ENCODE measurements at places on chromosomes 5 and 9.

GRCh38 chr9:75683591-75683990, 206.9 kb upstream of the PCSK5 start:
- no peak for DNase-seq

DNA sequence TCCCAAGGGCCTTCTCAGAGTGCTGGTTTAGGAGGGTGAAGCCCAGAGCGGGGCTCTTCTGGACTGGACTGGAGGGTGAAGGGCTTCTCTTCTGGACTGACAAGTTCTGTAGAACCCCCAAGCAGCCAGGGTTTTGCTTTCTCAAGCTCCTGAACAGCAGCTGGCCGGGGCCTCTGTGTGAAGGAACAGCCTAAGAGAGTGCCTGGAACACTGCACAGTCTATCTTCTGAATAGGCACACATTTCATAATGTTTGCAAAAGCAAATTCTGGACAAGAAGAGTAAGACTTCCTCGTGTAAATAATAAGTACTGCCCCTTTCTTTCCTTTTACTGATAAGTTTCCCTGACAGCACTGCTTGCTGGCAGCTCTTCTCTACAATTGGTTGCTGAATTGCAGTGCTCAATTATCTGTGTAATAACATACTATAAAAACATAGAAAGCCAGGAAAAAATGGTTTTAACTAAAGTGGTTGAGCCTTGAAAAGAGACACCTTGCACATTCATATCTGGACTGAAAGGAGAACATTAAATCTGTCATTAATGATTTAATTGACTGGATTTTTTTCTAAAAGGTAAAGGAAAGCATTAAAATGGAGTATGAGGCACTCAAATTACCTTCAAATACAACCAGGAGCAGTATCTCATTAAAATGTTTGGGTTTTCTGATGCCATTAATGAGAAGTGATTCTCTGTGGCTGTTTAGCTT, 20.5 kb downstream of the MAST4 start:
- no peak for DNase-seq

GRCh38 chr9:74838351-74838750, 49.4 kb downstream of the TRPM6 start:
- no peak for DNase-seq

DNA sequence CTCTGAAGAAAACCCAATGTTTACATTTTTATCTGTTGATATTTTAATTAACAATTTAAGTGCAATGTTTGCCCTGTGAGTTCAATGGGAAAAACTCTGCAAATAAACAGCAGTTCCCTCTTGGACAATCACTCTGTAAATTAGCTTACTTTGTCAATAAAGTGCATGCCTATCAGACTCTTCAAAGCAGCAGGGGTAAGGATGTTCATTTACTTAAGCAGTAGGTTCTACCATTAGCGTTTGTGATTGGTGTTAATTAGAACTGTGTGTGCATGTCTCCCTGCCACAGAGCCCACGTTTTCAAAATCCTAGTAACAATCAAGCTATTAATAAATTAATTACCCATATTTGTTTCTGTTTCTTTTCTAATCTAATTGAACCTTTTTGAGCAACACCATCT, 1921.6 kb upstream of the WWC1 start:
- no peak for DNase-seq

GRCh38 chr9:98182069-98182820, 10.2 kb downstream of the CORO2A start:
- no peak for DNase-seq

GRCh38 chr5:157157293-157157891, 8.7 kb downstream of the GARIN3 start:
- no peak for DNase-seq

DNA sequence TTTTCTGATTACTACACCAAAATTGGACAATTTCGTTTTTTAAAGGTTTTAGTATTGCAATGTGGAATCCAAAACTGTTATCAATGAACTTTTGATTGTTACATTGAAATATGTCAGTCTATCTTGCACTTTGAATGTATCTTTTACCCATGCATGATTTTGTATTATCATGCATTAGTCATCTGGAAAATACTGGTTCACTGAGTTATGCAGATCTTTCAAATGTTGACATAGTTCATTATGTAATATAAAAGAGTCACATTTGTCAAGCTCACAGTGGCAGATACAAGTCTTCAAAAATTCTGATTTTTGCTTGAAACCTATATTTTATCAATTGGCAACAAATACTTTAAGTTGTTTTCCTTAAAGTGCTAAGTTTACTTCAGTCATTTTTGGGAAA, 85.2 kb downstream of the NR3C1 start:
- no peak for DNase-seq

DNA sequence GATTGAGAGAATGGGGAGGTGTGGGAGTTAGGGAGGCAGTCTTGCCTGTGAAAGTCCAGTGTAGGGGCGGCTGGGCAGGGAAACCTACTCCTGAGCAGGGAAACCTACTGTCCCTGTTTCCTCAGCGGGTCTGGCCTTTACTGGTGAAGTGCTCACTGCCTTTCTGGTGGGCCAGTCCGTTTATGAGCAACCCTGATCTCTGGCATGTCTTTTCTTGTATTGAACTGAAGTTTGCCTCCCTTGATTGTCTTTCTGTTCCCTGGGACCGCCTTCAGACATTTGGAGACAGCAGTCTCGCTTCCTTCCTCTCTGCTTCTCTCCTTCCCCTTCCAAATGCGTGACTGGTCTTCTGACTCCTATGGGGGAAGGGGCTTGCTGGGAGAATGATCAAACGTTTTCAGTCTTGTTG, 2.9 kb downstream of the SNX18 start:
- DNase-seq = no peak

GRCh38 chr5:144581044-144581443, 410.4 kb downstream of the KCTD16 start:
- DNase-seq = no peak

- DNase-seq = no peak
Observed at GRCh38 chr5:10576790-10577189, 12.9 kb downstream of the ANKRD33B start.

All from stimulated activated CD4-positive, alpha-beta T cell treated with anti-CD3 and anti-CD28 coated beads, TNF-alpha, amount 100 ng/mL, for 24 hours (primary cell).